ENCODE measurements at places on chromosomes 7 and 10.
A peak's percentile ranks its signal among the peaks of the same experiment; 100 is the strongest.

GRCh38 chr7:12729112-12729511 lies 41.7 kb downstream of the ARL4A start:
- no peak for DNase-seq

- DNase-seq: no peak
Measured at GRCh38 chr7:125375942-125376341, 446.3 kb upstream of the POT1 start.

GRCh38 chr7:80843018-80843677 lies 75.7 kb downstream of the SEMA3C start:
- no peak for DNase-seq

DNA sequence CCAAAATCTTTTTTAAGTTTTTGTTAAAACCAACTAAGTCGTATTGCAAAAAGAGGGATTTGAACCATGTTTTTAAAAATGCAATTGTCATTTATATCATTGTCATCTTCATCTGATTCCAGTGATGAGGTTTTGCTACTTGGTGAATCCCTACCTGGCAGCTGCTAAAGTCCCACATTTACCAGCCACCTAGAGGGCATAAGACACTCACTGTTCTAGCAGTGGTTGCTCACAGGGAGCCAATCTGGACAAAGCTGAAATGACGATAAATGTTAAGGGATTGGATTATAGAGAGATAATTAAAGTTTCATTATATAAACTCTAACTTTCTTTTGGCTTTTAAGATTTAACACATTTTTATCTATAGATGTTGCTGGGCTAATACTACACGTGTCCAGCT lies 18.7 kb downstream of the KIFBP start:
- DNase-seq: no peak

DNA sequence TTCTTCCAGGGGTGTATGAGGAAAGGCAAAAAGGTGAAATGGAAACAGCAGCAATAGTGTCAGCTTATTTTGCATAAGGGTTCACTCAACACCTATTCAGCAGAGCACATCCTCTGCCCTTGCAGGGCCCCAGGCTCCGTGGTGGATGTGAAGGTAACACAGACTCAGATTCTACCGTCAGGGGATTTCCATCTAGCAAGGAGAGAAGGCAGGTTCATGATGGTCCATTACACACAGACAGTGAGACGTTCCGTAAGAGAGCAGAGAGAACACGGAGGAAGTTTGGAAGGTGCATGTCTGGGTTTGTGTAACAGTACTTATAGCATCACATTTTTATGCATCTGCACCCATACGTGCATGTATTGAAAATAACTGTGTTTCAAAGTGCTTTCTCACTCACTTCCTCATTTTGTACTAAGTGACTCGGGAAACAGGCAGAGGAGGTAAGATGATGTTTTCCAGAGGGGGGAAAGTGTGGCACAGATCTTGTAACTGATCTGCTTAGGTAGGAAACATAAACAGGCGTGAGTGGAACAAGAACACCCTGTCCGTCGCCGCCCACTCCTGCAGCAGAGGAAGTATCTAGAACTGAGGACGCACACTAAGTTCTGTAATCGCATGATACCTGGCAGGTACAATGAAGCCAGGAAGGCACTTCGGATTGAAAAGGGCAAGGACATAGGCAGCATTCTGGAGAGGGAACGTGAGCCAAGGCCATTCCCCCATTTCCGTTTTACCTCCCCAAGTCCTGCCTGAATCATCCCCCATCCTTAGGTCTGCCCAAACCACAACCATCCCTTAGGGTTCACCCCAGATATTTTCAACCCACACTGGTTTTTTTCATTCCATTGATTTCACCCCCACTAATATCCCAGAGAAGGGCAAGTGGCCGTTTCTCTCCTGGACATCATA lies 1.0 kb upstream of the ENO4 start:
- DNase-seq: no peak

DNA sequence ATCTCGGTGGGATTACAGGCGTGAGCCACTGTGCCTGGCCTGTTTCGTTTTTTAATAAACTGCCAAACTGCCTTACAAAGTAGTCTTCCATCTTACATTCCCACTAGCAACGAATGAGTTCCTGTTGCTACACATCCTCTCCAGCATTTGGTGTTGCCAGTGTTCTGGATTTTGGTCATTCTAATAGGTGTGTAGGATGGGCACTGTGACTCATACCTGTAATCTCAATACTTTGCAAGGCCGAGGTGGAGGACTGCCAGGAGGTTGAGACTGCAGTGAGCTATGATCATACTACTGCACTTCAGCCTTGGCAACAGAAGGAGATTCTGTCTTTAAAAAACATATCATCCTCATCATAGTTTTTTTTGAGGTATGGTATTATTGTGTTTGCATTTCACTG lies 21.4 kb upstream of the RSBN1L start:
- DNase-seq: no peak

DNA sequence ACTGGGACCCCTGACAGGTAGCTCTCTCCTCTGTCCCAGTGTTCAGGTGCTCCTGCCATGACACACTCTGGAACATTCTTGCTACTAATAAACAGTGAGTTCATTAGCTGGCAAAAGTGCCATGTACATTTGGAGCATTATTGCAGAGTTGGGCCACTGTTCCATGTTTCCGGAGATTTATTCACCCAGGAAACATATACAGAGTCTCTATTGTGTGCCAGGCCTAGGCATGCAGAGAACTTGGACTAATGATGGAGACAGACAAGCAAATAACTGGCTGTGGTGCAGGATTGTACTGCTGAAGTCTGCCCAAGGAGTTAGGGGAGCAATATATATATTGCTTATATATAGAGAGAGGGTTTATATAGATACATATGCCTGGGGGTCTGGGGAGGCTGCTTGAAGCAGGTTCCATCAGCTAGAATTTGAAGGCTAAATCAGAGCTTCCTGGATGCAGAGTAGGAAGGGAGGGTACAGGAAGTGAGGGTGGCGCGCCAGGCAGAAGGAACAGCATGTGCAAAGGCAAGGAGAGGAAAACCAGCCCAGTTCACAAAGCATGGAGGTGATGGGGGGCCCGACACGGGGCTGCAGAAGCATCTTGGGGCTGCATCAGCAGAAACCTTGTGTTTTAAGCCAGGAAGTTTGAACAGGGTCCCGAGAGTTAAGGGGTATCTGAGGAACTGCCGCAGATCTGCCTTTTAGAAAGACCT lies 22.7 kb upstream of the EEPD1 start:
- DNase-seq: no peak

- DNase-seq: no peak
Measured at GRCh38 chr7:118615-119391, 73.6 kb upstream of the FAM20C start.

DNA sequence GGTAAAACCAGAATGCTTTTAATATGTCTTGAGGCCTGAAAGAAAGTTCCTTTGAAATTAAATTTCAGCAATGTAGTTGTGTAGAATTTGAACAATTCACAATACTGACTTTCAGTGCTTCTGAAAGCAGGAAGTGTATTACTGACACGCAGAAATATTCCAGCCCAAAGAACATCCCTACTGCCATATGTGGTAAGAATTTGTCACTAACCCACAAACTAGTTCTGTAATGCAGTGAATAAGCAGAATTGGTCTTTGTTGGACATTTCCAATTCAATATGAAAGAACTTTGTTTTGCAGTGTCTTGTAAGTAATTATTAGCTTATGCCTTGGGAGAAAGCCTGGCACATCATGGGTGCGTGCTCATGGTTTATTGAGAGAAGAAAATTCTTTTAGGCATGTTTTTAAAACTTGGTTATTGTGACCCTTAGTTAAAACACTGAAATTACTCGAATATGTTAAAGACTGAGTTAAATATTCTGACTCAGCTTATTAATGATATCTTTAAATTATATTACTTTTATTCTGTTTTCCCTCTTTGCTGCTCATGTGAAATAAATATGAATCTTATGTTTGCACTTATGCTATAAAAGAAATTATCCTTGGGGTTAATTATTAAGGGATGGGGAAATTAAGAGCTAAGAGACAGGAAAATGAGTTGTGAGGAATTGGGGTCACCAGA lies 33.4 kb downstream of the PTPN12 start:
- no peak for DNase-seq

- DNase-seq: no peak
Measured at GRCh38 chr10:87842776-87843497, 20.4 kb downstream of the KLLN start.

DNA sequence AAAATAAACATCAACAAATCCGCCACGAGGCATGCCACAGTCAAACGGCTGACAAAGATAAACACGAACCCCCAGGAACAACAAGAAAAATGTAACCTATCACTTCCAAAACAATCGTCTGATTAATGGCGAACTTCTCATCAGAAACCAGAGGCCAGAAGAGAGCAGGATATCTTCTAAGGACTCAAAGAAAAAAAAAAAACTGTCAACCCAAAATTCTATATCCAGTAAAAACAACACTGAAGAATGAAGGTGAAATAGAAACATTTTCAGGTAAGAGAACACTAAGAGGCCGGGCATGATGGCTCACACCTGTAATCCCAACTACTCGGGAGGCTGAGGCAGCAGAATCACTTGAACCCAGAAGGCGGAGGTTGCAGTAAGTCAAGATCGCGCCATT lies 54.3 kb downstream of the SLC29A4 start:
- DNase-seq: no peak

GRCh38 chr7:135392701-135393100 lies 117.2 kb downstream of the CNOT4 start:
- no peak for DNase-seq

DNA sequence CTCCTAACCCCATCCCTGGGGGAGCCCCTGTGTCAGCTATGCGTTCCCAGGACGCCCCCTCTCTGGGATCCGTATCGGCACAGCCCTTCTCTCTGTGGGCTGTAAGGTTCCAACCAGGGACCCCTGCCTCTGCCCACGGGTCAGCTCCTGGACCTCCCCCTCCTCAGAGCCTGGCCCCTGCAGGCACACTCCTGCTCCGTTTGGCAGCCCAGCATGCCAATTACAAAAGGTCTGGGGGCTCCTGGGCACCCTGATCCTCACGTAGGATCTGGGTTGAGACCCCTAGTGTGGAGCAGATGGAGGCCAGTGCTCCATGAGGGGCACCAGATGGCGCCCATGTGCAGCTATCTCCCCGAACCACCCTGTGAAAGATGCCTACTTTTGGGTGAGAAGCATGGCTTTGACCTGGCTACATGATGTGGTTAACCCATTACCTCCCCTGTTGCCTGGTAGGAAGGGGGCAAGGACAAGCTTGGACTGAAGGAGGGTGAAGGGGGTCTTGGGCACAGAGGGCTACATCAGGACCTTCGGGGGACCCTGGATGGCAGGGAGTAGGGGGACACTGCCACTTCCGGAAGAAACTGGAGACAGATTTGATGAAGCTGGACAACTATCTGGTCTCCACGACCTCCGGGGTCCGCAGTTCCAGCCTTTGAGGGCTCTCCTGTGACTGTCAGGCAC lies 9.0 kb downstream of the TACR2 start:
- peak; percentile 78 for DNase-seq

DNA sequence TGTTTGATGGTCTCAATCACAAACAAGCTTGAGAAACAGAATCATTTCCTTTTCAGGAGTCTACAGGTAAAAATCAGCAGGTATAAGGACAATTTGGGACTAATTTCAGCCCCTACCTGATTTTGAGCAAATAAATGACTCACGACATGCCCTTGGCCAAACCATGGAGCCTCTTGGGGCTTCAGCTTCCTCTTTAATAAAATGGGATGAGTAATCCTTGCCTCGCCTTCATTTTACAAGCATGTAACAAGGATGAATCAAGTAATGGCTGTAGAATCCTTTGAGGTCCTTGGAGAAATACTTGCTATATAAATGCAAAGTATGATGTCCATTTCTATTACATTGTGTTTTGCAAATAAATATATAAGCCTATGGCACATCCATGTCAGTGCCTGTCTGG lies 212.8 kb upstream of the PODXL start:
- no peak for DNase-seq

GRCh38 chr7:3277604-3278572 lies 23.2 kb upstream of the SDK1 start:
- no peak for DNase-seq

- DNase-seq: no peak
Measured at GRCh38 chr7:107628461-107629064, 32.1 kb upstream of the SLC26A4 start.

DNA sequence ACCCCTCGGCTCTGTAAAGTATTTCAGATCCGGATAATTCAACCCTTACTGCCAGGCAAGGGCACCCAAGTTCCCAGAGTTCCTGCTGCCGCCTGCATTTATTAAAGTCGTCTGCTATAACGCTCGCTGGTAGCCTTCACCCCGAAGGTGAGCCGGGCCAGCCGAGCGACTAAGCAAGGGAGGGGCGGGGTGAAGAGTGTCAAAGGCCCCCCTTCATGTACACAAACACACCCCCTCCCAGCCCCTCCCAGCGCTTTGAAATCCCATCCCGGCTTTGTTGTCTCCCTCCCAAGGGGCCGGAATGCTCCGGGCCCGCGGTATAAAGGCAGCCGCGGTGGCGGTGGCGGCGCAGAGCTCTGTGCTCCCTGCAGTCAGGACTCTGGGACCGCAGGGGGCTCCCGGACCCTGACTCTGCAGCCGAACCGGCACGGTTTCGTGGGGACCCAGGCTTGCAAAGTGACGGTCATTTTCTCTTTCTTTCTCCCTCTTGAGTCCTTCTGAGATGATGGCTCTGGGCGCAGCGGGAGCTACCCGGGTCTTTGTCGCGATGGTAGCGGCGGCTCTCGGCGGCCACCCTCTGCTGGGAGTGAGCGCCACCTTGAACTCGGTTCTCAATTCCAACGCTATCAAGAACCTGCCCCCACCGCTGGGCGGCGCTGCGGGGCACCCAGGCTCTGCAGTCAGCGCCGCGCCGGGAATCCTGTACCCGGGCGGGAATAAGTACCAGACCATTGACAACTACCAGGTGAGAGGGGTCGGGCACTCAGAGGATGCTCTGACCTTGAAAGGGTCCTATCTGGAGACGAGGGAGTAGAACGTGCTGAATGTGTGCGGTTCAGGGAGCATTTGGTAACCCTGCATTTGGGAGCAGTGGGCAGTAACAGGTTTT lies at the start of gene DKK1:
TSS of gene DKK1 (plus strand) at position 349 of the 889 bp plus-strand sequence. CDS start at position 503, 154 bp downstream.
- DNase-seq: no peak

DNA sequence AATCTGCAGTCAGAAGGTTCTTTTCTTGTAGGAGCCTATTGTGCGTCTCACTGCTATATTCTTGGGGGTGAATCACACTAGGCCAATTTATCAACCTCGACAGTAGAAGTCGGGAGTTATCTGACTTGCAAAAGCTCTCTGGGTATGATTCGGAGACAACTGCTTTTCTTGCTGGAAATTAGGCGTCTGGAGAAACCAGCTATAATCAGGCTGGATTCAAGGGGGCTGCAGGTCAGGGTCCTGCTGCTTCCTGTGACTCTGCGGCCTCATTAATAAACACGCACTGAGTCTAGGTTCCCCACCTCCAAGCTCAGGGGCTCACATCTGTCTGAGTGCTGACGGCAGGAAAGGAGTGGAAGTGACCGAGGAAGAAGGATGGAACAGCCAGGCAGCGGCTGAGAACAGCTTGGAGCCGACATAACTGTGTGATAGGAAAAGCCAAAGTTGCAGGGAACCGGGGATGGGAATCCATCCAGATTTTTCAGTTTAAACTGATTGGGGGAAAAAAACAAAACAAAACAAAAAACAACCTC lies 184.6 kb downstream of the FANK1 start:
- no peak for DNase-seq

- DNase-seq: no peak
Measured at GRCh38 chr7:71770269-71770907, 638.4 kb downstream of the GALNT17 start.
